KG1 (cell line): ENCODE measurements at places on chromosomes 12 and 14.

- DNase-seq = no peak
These were observed 31.0 kb downstream of the NINJ2 start for GRCh38 chr12:632102-632696.

DNA sequence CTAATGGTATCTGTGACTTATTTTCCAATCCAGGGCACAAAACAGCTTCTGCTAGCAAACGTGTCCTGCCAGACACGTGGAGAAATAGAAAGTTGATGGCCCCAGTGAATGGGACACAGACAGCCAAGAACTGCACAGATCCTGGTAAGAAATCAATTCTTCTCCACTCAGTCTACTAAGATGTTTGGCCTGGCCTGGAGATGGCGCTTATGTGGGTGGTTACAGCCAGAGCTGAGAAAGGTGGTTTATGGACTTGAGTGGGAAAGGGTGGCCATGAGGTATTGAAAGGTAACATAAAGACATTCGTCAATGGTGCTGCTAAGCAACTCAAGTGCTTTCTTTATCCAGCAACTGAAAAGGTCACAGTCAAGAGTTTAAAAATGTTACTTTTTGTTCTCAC is 2.9 kb downstream of the SLC24A4 start:
- DNase-seq = no peak

GRCh38 chr14:23052671-23053070 is 4.6 kb downstream of the CDH24 start:
- DNase-seq = no peak

DNA sequence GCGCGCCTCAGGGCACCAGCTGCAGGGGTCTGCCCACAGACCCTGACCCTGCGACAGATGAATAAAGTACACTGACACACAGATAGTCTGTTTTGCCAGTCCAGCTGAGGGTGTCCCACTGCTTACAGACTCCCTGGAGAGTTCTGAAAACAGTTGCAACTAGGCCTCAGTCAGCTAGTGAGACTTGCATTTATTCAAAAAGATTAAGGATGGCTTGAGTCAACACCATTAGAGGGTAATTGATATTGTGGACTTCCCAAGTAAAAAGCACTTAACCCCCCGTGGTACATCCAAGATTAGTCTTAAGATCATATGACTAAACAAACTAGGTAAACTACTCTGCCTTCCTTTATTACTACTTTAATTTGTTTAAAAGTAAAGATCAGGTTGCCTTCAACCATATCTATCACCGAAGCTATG is 11.1 kb upstream of the PSEN1 start:
- DNase-seq = no peak

- no peak for DNase-seq
These were observed 121.3 kb downstream of the BBS10 start for GRCh38 chr12:76226956-76227355.

- no peak for DNase-seq
These were observed 18.8 kb upstream of the KRT78 start for GRCh38 chr12:52867642-52868041.

- no peak for DNase-seq
These were observed 358.4 kb upstream of the SOX5 start for GRCh38 chr12:24307716-24308335.

DNA sequence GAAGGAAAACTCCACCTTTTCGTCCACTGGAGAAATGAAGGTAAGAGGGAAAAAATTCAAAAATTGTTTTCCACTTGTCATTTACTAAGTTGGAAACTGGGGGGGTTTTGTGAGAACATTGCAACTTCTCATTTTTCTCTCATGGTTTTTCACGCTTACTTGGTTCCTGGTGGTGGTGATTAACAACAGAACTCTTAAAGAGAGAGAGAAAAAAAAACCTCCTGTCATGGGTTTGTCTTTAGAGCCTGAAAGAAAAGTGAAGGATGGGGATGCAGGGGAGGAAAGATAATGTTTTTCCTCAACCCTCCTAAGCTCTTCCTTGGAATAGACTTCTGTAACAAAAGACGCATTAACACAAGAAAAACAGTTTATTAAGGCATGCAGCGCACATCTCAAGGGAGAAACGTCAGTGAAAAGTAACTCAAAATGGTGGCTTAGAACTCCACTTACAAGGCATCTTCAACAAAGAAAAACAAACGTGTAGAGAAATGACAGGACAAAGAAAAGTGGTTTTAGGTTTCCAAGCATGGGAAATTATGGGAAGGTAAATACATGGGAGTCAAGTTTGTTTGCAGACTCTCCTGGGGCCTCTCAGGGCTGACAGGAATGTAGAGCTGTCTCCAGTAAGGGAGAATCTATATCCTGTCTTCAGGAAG is 81.9 kb upstream of the ATF7IP start:
- no peak for DNase-seq
